Stimulated activated CD4-positive, alpha-beta T cell treated with anti-CD3 and anti-CD28 coated beads, Interleukin-1b, Interleukin-23, amount 100 ng/mL, for 48 hours (primary cell): ENCODE measurements at places on chromosomes 13 and 19.

- no peak for DNase-seq
Observed at GRCh38 chr19:8071912-8072311, 19.4 kb downstream of the CCL25 start.

DNA sequence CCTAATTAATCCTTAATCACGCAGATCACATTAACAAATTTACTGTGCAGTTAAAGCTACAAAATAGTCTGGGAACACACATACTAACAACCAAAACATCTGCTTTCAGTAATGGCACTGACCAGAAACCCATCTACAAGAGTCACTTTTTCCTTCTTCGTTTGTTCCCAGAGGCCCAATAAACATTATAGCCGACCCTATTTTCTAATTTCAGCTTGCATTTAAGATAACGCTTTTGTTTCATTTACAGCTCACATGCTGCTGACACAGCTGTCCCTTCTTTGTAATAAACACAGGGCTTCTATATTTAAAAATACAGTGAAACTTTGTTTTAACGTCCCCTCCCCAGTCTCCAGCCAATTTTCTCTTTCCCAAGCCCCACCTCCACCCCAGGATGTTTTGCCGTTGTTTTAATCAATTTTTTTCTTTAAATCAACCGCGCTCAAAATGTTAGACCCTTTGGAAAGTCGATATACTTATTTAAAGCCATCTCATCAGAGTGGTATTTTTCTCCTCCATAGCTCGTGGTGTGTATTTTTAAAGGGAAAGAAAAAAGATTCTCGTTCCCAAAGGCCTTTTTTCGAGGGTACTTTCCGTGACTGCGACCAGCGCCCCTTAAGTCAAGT lies 1.7 kb upstream of the WBP4 start:
- DNase-seq, result no peak

DNA sequence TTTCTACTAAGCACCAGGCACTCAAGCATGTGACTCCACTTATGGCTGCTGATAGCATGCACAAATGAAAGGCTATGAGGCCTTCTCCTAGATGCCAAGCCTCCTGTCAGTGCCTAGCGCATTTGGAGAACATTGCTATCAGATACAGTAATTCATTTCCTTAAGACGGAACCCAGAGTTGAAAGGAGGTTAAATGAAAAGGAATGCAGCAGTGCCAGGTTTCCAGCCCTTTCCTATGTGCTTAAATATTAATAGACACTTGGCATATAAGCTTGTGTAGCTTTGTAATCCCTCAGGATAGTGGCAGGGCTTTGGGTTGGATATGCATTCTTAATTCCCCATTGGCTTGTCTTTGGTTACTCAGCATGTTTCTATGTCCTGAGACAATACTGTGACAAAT lies 140.1 kb upstream of the FRY start:
- DNase-seq, result no peak

DNA sequence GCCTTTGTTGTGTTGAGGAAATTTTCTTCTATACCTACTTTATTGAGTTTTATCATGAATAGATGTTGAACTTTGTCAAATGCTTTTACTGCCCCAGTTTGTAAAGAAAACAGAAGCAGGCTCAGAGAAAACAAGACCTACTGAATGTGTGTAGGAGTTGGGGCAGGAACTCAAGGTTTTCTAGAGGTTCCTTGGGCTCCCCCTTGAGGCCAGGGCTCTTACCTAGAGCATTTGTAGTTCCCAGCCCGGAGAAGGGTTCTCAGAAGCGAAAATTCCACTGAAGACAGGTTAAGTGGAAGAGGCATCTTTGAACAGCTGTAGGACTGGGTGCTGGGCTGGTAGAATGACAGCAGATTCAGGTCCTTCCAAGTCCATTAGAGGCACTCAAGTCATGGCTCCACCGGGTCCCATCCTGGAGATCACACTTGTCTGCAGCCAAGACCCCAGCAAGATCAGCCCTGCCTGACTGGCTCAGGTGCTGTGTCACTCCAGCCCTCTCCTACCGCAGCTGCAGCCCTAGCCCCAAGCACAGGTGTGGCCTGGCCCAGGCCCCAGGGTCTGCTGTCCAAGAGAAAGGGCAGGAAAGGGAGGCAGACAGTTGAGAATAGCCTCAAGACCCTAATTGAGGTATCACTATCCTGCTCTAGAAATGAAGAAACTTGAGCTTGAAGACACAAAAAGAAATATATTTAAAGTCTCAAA lies 425.5 kb downstream of the PCDH20 start:
- DNase-seq, result no peak

- DNase-seq, result no peak
Observed at GRCh38 chr19:53015730-53016129, 2.0 kb downstream of the ERVV-1 start.

- peak; percentile 30 for DNase-seq
Observed at GRCh38 chr19:3785451-3785937, 687 bp downstream of the MATK start.

GRCh38 chr13:43110036-43110435 lies 86.7 kb downstream of the DNAJC15 start:
- DNase-seq, result no peak

- DNase-seq, result peak; percentile 37
Observed at GRCh38 chr19:16266586-16266942, 58.1 kb upstream of the KLF2 start.

GRCh38 chr13:96279904-96280303 lies 190.0 kb downstream of the HS6ST3 start:
- no peak for DNase-seq

GRCh38 chr19:40252395-40252794 lies 25.9 kb upstream of the CCNP start:
- no peak for DNase-seq

- no peak for DNase-seq
Observed at GRCh38 chr13:37375724-37376123, 222.8 kb downstream of the POSTN start.

- DNase-seq, result peak; percentile 72
Observed at GRCh38 chr13:23377983-23378632, 55.4 kb downstream of the SACS start.

- DNase-seq, result no peak
Observed at GRCh38 chr19:8366961-8367326, 3.0 kb downstream of the ANGPTL4 start.

DNA sequence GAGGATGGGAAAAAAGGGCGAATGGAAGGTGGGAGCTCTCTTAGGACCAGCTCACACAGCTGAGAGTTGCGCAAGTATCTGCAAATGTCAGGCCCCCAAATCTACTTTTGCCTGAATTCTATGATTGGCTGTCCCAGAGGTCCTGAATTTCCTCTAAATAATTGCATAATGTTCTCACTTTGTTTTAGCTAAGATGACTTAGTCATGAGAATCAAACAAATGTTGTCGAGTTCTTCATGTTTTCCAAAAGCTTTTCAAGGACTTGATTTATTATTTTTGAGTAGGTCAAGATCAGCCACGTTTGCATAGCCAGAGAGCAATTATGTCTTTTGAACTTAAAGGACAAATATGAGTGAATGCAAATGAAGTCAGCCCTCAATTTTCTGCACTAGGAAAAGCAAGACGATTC lies 246.6 kb upstream of the MAB21L1 start:
- no peak for DNase-seq

DNA sequence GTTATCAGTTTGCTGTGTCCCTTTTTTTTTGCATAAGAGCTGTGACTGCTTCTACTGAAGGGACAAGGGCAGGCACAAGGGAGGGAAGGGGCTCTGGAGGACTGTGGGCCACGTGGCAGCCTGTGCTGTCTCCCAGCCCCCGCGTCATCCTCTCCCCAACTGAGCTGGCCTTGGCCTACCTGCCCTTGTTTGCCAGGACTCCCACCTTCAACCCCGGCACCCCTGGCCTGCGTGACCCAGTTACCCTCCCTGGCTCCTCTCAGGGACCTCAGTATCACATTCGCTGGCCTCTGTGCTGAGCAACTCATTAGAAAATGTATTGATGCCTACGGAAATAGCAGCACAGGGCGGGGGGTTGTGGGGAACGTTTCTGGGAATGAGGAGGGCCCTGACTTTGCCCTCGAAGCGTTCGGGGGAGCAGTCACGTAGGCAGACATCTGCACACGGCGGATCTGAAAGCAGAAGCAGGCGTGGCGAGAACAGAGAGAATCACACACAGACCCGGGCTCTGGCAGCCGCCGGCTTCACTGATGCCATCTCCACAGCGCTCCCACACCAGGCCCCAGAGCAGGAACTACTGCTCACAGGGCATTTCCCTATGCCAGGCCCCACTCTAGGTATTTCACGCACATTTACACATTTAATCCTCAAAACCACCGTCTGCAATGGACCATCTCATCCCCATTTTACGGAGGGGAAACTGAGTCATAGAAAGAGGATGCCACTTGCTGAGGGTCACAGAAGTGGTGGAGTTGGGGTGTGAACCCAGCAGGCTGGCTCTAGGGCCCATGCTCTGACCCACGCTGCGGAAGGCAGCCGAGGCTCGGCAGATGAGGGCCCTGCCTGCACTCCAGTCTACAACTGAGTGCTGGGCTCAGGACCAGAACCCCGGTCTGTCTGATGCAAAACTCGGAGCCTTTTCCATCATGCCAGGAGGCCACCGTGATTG lies 5.7 kb upstream of the ATF5 start:
- no peak for DNase-seq
